Left ventricle myocardium superior (tissue), 1 donor: ENCODE measurements at places on chromosomes 11 and 22. TPM values are rescaled to one million over a fixed set of nuclear protein-coding genes. Genes with fewer than 3 reads are reported as not detected.

B4GALNT4 gene
- 0.50 TPM for total RNA-seq

SIAE gene
- total RNA-seq, result 77.7 TPM

RAB38 gene
- 0.94 TPM for total RNA-seq

PLEKHA7 gene
- total RNA-seq, result 19.2 TPM

ST14 gene
- 2.1 TPM for total RNA-seq

RIC8A gene
- 60.3 TPM for total RNA-seq

OR51B4 gene
- total RNA-seq, result not detected

PDE3B gene
- 5.6 TPM for total RNA-seq
